Cardiac septum (tissue), 1 donor: ENCODE measurements at places on chromosomes 16 and 17. TPM values are rescaled to one million over a fixed set of nuclear protein-coding genes. Genes with fewer than 3 reads are reported as not detected.
A peak's percentile ranks its signal among the peaks of the same experiment; 100 is the strongest.

DNA sequence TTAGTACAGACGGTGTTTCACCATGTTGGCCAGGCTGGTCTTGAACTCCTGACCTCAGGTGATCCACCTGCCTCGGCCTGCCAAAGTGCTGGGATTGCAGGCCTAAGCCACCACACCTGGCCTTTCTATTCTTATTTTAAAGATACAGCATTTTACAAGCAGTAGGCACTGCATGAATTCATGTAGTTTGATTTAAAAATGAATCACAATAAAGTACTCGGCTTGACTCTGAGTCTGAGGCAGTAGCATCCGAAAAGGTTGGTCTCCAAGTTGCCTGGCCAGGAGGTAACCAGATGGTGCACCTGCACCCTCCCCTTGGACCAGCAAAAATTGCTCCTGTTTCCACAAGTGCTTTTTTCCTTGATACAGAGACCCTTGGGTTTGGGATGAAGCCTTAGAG, 35.6 kb downstream of the MAP2K6 start:
- DNase-seq = no peak

- peak; percentile 67 for DNase-seq
Measured at GRCh38 chr17:76085066-76085730, 6.2 kb downstream of the ZACN start.

- peak; percentile 90 for DNase-seq
Measured at GRCh38 chr17:28842282-28843012, at the start of gene FAM222B. Gene FAM222B (minus strand): TSS chr17:28842790. CDS start chr17:28766667, 76,123 bp downstream.

Gene PYY
- total RNA-seq = not detected
